Lung (tissue), 17 donors: ENCODE measurements at places on chromosomes 11 and 22. TPM values are rescaled to one million over a fixed set of nuclear protein-coding genes. Genes with fewer than 3 reads are reported as not detected.

The CABP7 gene
- polyA plus RNA-seq: 0.05 TPM

The ELMOD1 gene
- polyA plus RNA-seq: 0.53 TPM

GRCh38 chr11:132131047-132131446, 760.6 kb downstream of the NTM start:
- no peak for DNase-seq
- H3K27ac ChIP-seq: no peak overlapping the region
- peaks cover 4% of the 10 kb centered on the region for H3K4me1 ChIP-seq
- no peak overlapping the region for H3K4me3 ChIP-seq

DNA sequence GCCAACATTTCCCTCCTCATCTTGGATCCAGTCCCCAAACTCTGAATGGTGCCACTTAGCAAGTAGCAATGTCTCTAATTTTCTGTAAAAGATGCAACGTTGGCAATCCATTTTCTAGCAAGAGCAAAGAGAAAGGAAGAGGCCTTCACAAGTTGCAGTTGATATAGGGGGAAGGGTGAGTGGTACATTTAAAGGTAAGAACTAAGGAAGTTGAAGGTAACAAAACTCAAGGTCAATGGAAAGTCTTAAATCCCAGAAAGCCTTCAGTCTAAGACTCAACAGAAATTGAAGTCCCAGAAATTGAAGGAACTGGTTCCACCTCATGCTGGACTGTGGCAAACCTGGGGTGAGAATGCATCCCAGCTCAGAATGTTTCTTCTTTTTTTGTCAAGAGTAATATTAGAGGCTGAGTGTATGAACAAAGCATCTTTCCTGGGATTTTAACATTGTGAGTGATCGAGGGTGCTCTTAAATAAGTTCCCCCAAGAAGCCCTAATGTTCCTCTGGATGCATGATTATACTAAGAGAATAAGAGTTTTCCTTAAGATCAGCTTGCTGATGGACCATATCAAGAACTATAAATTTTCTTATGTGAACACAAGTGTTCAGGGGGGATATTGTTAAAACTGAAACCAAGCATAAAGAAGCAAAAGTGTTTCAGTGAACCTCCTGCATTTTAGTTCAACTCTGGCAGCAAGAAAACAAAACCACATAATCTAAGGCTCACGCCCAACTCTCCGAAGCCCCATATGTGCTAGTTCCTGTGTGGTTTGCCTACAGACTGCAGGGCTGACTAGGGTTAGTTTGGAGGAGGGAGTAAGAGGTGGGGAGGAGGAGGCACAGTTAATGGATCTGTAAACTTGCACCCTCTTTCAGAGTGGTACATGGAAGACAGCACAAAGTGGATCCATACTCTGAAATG, at the start of gene GRAP2:
TSS of gene GRAP2 (plus strand) at position 779 of the 922 bp plus-strand sequence. CDS start 46,023 bp downstream, outside the sequence.
- H3K27ac ChIP-seq: no peak within 1 kb of the TSS
- DNase-seq: no peak
- no peaks in the 10 kb centered on the region for H3K27me3 ChIP-seq
- H3K4me1 ChIP-seq: no peaks in the 10 kb centered on the region
- no peaks in the 10 kb centered on the region for H3K36me3 ChIP-seq

The PIK3C2A gene
- 17.8 TPM for polyA plus RNA-seq

GRCh38 chr11:82796998-82797961, 63.6 kb upstream of the FAM181B start:
- H3K27me3 ChIP-seq: no peaks in the 10 kb centered on the region
- H3K4me1 ChIP-seq: no peaks in the 10 kb centered on the region
- peak; percentile 6 for DNase-seq

- no peaks in the 10 kb centered on the region for H3K4me1 ChIP-seq
- H3K36me3 ChIP-seq: no peaks in the 10 kb centered on the region
- H3K27ac ChIP-seq: no peak overlapping the region
- no peak for DNase-seq
- H3K27me3 ChIP-seq: no peaks in the 10 kb centered on the region
Measured at GRCh38 chr22:31556627-31557203, 60.4 kb downstream of the SFI1 start.

The APOBEC3F gene
- 4.3 TPM for polyA plus RNA-seq

DNA sequence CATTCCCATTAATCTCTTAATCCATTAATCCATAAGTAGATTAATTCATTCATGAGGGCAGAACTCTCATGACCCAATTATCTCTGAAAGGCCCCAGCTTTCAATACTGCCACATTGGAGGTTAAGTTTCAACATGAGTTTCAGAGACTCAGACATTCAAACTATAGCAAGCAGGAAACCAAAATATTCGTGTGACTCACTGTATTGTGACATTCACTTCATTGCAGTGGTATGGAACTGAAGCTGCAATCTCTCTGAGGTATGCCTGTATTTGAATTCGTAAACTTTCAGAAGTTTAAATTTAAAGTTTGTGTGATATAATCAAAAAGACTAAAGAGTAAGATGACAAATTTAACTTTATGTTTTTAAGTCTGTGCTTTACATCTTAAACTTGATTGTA, 2.9 kb upstream of the OR52J3 start:
- no peaks in the 10 kb centered on the region for H3K27me3 ChIP-seq
- no peak overlapping the region for H3K4me3 ChIP-seq
- no peak overlapping the region for H3K27ac ChIP-seq
- H3K36me3 ChIP-seq: no peaks in the 10 kb centered on the region
- no peak for DNase-seq

DNA sequence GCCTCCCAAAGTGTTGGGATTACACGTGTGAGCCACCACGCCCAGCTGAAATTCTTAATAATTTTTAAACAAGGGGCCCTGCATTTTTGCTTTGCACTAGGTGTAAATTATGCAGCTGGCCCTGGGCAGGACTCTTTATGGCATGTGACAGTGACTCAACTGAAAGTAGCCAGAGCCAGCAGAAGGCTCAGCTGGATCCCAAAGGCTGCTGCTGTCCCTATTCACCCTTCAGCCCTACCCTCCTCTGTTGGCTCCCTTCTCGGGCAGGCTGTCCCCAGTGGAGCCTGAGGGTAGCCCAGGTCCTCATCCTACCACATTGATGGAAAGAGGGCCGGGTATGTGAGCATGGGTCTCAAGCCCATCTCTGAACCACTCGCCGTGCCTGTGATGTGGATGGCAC, 45.6 kb downstream of the CD82 start:
- no peak overlapping the region for H3K27ac ChIP-seq
- DNase-seq: no peak
- no peaks in the 10 kb centered on the region for H3K36me3 ChIP-seq
- no peak overlapping the region for H3K4me3 ChIP-seq
- no peaks in the 10 kb centered on the region for H3K27me3 ChIP-seq

The MYO18B gene
- 0.05 TPM for polyA plus RNA-seq

- DNase-seq: no peak
- H3K4me3 ChIP-seq: no peak overlapping the region
- H3K27me3 ChIP-seq: no peaks in the 10 kb centered on the region
- H3K27ac ChIP-seq: peak overlapping the region; percentile 48
- no peaks in the 10 kb centered on the region for H3K36me3 ChIP-seq
Measured at GRCh38 chr22:37627545-37627944, 11.9 kb upstream of the SH3BP1 start.

DNA sequence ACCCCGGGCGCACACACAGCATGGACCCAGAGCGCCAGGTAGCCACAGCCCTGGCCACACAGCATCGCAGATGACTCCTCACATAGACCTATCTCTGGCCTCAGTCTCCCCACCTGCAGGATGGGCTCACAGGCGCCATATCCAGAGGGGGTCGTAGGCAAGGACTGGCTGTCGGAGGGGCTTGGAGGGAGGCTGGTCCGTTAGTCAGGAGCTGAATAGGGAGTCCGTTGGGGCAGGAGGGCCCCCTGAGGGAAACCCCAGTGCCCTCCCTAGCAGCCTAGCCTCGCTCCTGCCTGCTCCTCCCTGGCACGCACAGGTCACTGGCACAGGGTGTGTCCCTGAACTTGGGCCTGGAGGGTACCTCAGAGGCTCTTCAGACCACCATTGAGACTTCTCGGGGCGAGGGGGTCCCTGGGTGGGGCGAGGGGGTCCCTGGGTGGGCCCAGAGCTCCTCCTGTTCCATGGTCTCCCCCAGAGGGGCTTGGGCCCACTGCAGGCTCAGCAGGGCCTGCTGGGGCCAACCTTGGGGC, 2.0 kb downstream of the PLXNB2 start:
- H3K27me3 ChIP-seq: no peaks in the 10 kb centered on the region
- peaks cover 8% of the 10 kb centered on the region for H3K4me1 ChIP-seq
- no peak for DNase-seq
- H3K4me3 ChIP-seq: no peak overlapping the region
- H3K27ac ChIP-seq: peak overlapping the region; percentile 88

GRCh38 chr22:18970948-18971315, 34.8 kb upstream of the PRODH start:
- no peaks in the 10 kb centered on the region for H3K36me3 ChIP-seq
- H3K27me3 ChIP-seq: peaks cover 6% of the 10 kb centered on the region
- H3K4me3 ChIP-seq: no peak overlapping the region
- DNase-seq: no peak
- H3K27ac ChIP-seq: no peak overlapping the region
- peaks cover 1% of the 10 kb centered on the region for H3K4me1 ChIP-seq

- no peak overlapping the region for H3K4me3 ChIP-seq
- no peaks in the 10 kb centered on the region for H3K27me3 ChIP-seq
- DNase-seq: peak; percentile 27
- peaks cover 13% of the 10 kb centered on the region for H3K36me3 ChIP-seq
Measured at GRCh38 chr11:87097582-87097981, 59.8 kb downstream of the TMEM135 start.

DNA sequence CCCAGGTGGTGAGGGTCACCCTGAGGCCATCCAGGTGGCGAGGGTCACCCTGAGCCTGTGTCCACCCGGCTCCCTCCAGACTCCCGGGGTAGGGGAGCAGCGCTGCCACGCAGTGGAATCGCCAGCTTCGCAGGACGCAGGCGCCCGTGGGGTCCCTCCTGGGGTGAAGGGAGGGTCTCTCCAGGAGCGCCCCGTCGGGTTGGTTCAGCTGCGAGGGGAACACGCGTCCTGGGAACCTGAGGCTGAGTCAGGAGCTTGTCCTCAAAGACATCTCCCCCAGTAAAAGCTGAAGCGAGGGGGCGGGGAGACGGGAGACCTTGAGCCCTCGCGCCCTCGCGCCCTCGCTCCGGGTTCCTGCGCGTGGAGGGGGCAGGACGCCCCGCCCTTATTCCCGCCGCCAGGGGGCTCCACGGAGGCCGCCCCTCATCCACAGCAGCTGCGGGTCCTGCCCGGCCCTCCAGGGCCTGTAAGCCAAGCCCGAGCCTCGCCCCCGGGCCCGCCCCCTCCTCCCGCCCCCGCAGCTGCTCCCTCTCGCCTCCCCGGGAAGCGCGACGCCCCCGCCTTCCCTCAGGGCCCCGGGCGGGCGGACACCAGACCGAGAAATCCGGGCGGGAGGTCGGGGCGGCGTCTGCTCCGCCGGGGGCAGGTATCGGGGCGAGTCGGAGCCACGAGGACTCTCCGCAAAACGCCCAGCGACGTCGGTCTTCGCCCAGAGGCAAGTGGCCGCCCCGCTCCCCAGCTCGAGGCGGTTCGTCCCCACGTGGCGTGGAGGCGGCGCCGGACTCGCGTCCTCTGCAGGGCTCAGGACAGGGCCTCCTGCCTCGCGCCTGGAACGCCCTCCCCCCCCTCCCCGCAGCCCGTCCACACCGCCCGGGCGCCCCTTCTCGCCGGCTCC, 22.8 kb downstream of the PIM3 start:
- H3K27ac ChIP-seq: no peak overlapping the region
- no peaks in the 10 kb centered on the region for H3K4me1 ChIP-seq
- no peak for DNase-seq
- H3K4me3 ChIP-seq: no peak overlapping the region

DNA sequence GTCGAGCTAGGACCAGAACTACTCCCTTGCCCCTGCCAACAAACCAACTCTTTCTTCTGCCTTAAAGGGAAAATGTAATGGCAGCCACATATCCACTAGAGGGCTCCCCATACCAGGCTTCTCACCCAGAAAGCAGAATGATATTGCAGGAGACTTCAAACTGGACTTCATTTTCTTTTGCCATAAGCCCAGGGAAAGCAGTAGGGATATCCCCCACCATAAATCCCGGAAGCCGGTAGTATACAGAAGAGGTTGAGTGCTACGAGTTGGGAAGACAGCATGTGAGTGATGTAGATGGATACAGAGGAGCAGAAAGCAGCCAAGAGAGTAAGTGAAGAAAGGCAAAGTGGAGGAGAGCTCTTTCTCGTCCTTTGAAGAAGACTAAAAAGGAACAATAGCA, 12.1 kb downstream of the PLAAT5 start:
- H3K4me3 ChIP-seq: no peak overlapping the region
- no peak overlapping the region for H3K27ac ChIP-seq
- H3K27me3 ChIP-seq: no peaks in the 10 kb centered on the region
- H3K4me1 ChIP-seq: no peaks in the 10 kb centered on the region
- H3K36me3 ChIP-seq: no peaks in the 10 kb centered on the region
- DNase-seq: peak; percentile 85

GRCh38 chr11:44967930-44968496, 17.3 kb upstream of the TP53I11 start:
- H3K27ac ChIP-seq: no peak overlapping the region
- no peak for DNase-seq
- no peak overlapping the region for H3K4me3 ChIP-seq
- no peaks in the 10 kb centered on the region for H3K36me3 ChIP-seq
- H3K27me3 ChIP-seq: no peaks in the 10 kb centered on the region
- no peaks in the 10 kb centered on the region for H3K4me1 ChIP-seq

The C22orf23 gene
- polyA plus RNA-seq: 1.6 TPM

The GAS2 gene
- polyA plus RNA-seq: 0.75 TPM

DNA sequence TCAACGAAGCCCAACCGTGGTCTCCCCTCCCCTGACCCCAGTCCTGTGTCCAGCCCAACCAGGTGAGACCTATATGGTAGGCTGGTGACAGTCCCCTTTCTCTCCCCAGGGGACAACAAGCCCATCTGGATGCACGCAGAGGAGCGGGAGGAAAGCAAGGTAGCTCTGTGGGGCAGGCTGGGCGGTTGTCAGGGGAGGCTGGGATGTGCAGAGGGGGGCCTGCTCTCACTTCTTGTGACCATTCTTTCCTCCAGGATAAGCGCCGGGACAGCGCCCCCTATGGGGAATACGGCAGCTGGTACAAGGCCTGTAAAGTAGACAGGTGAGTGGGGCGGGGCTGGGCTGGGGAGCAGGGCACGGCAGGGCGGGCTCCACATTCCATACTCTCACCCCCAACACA, 3.5 kb upstream of the RAB1B start:
- DNase-seq: no peak
- no peak overlapping the region for H3K27ac ChIP-seq
- no peak overlapping the region for H3K4me3 ChIP-seq
- no peaks in the 10 kb centered on the region for H3K27me3 ChIP-seq

- no peak for DNase-seq
- no peaks in the 10 kb centered on the region for H3K27me3 ChIP-seq
- H3K27ac ChIP-seq: no peak overlapping the region
- H3K4me3 ChIP-seq: no peak overlapping the region
- H3K36me3 ChIP-seq: no peaks in the 10 kb centered on the region
Measured at GRCh38 chr11:30481330-30481729, 104.8 kb downstream of the MPPED2 start.
